CD4-positive, alpha-beta T cell treated with Interleukin-6 for 4 hours (primary cell): ENCODE measurements at places on chromosomes 16 and 17.

DNA sequence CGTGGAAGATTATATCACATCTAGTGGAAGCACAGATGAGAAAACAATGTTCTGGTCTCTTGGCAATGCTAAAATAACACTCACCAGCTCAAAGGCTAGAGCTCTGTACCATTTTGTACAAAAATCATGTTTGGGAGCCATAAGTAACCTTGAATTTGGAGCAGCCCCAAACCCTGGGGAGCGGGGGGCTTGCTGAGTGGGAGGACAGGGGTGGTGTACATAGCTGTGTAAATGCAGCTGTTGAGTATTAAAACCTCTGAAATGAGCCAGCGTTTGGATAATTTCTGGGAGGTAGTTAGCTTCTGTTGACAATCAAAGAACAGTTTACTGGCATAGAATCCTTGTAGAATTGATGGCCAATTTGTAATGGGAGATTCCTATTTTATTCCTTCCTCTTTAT, 4.3 kb downstream of the MYH8 start:
- DNase-seq = no peak

GRCh38 chr17:2074919-2075318, 20.0 kb downstream of the HIC1 start:
- no peak for DNase-seq

- no peak for DNase-seq
Measured at GRCh38 chr17:69573396-69573795, 158.9 kb downstream of the MAP2K6 start.

DNA sequence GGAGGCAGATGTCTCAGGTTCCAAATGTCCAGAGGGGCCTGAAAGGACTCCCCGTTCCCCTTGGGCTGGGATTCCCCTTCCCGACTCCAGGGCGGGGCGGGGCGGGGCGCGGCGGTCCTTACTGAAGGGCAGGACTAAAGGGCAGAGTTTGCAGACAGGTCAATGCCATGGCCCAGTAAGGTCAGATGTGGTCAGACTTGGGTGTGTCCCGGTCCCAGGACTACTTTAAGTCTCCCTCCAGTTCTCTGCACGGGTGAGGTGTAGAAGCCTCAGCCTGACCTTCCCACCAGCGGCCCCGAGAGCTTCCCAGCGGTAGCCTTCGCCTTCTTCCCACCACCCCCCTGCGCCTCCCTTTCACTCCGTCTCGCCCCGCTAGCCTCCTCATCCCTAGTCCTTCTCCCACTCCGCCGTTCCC, 532 bp downstream of the KDM6B start:
- peak; percentile 54 for DNase-seq

DNA sequence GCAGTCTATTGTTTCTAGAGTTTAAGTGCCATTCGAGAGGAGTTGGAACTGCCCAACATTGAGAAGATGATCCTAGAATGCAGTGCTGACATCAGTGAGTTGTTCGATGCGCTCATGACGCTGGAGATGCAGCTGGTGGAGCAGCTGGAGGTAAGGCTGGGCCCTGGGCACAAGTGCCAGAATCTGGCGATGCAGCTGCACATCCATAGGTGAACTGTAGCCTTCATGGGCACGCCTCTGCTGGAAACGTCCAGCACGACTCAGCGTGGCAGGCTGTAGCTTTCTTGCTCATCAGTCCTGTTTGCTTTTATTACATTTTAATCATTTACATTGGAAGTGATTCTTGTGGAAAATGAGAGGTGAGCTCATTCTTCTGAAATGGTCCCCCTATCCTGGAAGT, 31.7 kb downstream of the DRC3 start:
- no peak for DNase-seq

- DNase-seq = no peak
Measured at GRCh38 chr17:48290378-48290777, 139.6 kb downstream of the SKAP1 start.

DNA sequence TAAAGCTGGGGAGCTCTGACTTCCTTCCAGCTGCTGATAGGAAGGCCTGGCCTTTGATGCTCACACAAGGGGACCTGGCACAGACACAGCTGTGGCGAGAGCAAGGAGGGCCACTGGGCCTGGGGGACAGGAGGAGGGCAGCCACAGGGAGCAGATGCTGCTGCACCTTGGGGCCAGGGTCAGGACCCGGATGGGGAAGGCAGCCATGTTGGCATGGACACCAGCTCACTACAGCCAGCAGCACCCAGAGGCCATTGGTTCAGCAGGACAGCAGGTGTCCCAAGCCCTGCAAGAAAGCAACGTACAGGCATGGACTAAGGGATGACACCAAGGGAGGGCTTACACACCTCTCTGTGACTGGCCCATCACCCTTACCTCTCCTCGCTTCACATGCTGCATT, 8.0 kb upstream of the RNF112 start:
- no peak for DNase-seq

GRCh38 chr17:32588982-32589381, 102.2 kb downstream of the CDK5R1 start:
- no peak for DNase-seq

GRCh38 chr16:51540259-51540658, 389.2 kb upstream of the SALL1 start:
- DNase-seq = no peak

GRCh38 chr17:7862692-7863437, 5.1 kb downstream of the CYB5D1 start:
- peak; percentile 58 for DNase-seq

GRCh38 chr17:69764146-69764545, 310.9 kb upstream of the KCNJ16 start:
- DNase-seq = no peak

DNA sequence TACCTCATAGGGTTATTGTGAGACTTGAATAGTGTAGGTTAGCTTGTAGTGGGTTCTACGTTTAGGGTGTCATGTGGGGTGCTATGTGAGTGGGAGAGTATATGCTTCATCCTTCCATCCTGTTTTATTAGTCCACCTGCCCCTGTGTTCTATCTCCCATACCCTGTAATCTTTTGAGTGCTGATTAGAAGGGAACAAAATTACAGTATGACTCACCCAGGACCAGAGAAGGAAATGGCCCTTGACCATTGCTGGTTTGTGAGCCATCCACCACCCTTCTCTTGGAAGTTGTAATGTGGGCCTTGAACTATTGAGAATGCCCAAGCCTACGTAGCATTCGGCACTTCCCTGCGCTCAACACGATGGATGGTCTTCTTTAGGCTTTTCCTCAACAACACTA, 17.1 kb downstream of the SAP30BP start:
- no peak for DNase-seq

GRCh38 chr17:38741921-38742410, 6.2 kb downstream of the PCGF2 start:
- no peak for DNase-seq

- DNase-seq = no peak
Measured at GRCh38 chr17:57876023-57876865, 26.4 kb upstream of the MRPS23 start.

DNA sequence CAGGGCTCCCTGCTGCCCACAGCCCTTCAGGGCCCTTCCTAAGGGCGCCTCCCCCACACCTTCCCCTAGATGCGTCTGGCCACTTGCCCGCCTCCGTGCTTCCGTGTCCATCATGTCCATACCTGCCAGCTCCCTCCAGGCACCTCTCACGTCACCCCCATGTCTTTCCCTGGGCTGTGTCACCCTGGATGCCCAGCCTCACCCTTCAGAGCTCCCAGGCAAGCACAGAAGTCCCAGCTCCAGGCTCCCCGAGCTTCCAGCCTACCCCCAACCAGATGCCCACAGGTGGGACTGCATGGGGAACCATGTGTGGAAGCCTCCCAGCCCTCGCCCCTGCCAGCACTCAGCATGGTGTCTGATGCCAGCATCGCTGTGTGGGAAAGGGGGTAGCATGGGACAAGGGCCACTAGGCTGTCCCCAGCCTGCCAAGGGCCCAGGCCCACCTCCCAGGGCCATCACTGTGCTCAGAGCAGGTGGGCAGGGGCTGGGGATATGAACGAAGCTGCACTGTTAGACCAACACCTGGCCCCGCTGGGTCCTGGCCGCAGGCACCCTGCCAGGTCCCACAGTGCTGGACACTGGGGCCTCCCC, 1.9 kb upstream of the AXIN1 start:
- no peak for DNase-seq

DNA sequence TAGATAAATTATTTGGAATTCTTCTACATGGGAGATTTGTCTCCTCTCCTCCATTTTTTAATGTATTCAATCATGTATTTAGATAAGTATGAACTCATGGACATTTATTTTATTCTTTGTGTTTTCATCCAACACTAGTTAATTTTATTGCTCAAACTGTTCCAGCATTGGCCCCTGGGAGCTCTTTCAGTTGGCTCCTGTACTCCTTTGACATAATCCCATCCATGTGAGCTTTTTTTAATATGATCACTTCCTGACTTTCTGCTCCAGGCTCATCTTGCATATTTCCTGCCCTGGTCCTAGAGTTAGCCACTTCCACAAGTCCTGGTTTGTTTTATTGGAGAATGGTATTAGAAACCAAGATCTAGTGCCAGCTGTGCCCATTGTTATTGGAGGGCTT, 419.0 kb upstream of the CDH11 start:
- DNase-seq = no peak

GRCh38 chr16:80161799-80162739, 378.7 kb upstream of the DYNLRB2 start:
- DNase-seq = no peak

DNA sequence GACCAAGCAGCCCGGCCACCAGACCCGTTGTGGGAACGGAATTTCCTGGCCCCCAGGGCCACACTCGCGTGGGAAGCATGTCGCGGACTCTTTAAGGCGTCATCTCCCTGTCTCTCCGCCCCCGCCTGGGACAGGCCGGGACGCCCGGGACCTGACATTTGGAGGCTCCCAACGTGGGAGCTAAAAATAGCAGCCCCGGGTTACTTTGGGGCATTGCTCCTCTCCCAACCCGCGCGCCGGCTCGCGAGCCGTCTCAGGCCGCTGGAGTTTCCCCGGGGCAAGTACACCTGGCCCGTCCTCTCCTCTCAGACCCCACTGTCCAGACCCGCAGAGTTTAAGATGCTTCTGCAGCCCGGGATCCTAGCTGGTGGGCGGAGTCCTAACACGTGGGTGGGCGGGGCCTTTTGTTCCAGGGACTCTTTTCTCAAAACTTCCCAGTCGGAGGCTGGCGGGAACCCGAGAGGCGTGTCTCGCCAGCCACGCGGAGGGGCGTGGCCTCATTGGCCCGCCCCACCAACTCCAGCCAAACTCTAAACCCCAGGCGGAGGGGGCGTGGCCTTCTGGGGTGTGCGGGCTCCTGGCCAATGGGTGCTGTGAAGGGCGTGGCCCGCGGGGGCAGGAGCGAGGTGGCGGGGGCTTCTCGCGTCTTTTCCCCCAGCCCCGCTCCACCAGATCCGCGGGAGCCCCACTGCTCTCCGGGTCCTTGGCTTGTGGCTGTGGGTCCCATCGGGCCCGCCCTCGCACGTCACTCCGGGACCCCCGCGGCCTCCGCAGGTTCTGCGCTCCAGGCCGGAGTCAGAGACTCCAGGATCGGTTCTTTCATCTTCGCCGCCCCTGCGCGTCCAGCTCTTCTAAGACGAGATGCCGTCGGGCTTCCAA, at the start of gene SLC2A4:
Gene SLC2A4 (plus strand): TSS at position 645 of the 879 bp plus-strand sequence. CDS start 217 bp downstream, at position 862.
- peak; percentile 91 for DNase-seq

DNA sequence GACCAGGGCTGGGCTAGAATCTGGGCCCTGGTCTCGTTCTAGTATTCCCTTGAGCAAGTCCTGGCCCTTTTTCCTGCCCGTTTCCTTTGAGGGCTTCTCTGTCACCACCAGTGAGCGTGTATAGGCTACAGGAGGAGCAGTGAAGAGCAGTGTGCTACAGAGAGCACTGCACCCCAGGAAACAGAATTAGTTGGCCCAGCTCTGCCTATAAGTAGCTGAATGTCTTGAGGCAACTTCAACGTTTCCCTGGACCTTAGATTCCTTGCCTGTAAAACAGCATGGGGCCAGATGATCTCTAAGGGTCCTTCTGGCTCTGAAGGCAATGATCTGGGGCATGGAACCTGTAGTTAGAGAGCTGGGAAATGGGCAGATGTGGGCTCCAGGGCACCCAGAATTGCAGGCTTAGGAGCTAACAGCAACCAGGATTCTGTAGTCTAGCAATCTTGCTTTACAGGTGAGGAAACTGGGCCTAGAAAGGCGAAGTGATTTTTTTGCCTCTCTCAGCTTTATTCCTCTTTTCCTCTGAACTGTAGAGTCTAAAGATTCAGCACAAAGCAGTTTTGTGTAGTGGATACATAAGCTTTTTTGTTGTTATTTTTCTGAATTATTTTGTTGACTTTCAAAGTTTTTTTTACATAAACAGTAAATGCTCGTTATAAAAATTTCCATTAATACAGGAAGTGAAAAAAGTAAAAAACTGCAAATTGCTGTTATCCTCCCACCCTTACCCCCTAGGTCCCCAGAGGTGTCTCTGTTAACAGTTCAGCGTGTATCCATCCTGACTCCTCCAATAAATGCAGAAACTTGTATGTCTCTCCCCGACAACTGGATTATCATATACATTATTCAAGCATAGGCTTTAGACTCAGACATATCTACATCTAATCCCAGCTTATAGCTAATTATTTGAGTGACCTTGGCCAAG, 1.7 kb upstream of the MYL4 start:
- no peak for DNase-seq

DNA sequence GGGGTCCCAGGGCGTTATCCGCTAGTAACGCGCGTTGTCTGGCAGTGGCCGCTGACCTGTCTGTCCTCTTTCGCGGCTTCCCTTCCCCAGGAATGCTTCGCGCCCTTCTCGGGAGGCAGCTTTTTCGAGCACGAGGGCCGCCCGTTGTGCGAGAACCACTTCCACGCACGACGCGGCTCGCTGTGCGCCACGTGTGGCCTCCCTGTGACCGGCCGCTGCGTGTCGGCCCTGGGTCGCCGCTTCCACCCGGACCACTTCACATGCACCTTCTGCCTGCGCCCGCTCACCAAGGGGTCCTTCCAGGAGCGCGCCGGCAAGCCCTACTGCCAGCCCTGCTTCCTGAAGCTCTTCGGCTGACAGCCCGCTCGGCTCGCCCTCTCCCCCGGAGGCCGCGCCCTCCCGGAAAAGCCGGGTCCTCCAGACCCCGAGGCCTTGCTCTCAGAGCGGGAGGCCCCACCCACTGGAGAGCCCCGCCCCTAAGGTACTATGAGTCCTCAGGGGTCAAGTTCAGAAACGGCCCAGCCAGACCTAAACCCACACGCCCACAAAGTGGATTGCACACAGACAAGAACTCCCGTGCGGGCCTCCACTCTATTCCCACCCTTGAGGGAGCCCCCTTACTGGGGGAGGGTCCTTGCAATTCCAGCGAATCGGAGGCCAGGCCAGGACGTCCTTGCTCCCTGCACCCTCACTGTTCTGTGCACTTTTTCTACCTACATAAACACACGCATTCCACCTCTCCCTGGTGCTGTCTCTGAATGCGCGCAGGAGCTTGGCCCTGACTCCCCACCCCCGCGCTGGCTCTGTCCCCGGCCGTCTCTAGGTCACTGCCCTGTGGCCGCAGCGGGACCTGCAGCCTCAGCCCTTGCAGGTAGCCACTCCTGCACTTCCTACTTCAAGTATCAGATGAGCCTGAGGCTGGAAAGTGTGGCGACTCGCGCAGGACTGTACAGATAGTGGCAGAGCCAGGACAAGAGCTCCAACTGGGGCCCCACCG, 5.4 kb upstream of the SLC5A2 start:
- DNase-seq = peak; percentile 66
